NCI-H1436 (cell line): ENCODE measurements at places on chromosomes 16 and 17.
A peak's percentile ranks its signal among the peaks of the same experiment; 100 is the strongest.

GRCh38 chr17:69267219-69267618 is 38.6 kb upstream of the ABCA10 start:
- no peak for DNase-seq

- no peak for DNase-seq
These were observed 214.4 kb downstream of the ZFHX3 start for GRCh38 chr16:72833482-72833881.

- no peak for DNase-seq
These were observed 18.5 kb downstream of the ERCC4 start for GRCh38 chr16:13938480-13938879.

DNA sequence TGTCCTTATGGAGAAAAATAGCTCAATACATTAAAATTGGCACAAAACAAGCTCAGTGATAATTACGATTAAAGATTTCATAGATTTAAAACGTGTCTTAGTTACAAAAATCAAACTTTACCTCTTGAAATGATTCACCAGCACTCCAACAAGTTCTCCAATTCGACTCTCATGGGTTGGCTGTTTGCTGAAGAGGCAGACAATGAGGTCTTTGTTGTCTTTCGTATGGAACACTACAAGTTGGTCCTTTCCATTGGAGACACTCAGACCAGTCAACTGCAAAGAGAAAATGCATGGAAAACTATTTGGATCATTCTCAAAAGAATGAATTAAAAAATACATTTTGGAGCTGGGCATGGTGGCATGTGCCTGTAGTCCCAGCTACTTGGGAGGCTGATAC is 118.2 kb downstream of the CDK5R1 start:
- DNase-seq: no peak

- peak; percentile 80 for DNase-seq
These were observed 604 bp downstream of the PRR14 start for GRCh38 chr16:30651124-30652004.

DNA sequence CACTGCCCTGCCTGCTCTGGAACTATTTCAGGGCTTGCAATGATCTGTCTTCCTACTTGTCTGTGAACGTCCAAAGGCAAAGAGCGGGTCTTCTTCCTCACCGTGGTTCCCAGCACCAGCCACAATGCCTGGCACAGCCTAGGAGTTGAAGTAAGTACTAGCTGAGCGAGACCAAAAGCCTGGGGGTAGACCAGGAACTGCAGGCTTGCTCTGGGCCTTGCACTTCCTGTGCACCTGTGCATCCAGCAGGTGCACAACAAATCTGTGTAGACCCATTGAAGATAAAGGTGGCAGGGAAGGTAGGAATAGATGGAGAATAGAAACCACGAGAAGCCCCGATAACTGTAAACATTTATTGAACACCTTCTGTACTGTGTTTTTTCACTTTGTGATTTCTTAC is 4.6 kb downstream of the FAM171A2 start:
- DNase-seq: no peak

DNA sequence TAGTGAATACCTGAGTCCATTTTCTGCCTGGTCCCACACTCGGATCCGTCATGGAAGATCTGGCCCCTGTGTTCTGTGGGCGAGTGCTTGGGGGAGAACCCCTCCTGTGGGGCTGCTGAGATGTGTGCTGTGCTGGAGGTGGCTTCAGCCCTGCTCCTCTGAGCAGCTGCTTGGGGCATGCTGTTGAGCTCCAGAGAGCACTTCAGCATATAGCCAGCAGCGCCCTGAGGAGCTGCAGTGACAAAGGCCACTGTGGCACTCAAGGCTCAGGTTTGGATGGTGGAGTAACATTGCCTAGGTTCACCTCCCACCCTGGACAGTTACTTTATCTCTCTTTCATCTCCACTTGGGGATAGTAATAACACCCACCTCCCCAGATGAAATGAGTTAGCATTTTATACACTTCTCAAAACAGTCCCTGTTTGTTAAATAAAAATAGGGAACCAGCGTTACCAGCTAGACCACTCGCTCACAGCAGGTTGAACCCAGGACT is 75.3 kb downstream of the KSR1 start:
- no peak for DNase-seq

- no peak for DNase-seq
These were observed 15.0 kb upstream of the TAC4 start for GRCh38 chr17:49862781-49863331.

- DNase-seq: no peak
These were observed 358.7 kb downstream of the SLC39A11 start for GRCh38 chr17:72733619-72734282.

GRCh38 chr17:9007052-9007714 is 14.1 kb upstream of the NTN1 start:
- no peak for DNase-seq

DNA sequence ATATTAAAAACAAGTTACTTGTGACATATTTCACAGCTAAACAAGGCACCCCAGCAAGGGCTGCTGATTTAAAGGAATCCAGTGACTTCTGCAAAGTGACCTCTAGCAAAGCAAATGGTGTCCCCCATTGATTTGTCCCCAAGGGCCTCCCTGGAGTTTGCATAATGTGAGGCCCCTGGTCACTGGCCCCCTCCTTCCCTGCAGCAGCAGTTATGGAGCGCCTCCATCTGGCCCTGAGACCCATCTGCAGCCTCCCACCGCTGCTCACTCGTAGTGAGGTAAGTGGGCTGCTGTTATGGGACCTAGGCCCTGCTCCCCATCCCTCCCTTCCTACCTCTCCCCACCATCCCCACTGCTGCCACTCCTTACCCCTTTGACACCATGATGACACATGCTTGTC is 19.6 kb upstream of the EEF2K start:
- no peak for DNase-seq

DNA sequence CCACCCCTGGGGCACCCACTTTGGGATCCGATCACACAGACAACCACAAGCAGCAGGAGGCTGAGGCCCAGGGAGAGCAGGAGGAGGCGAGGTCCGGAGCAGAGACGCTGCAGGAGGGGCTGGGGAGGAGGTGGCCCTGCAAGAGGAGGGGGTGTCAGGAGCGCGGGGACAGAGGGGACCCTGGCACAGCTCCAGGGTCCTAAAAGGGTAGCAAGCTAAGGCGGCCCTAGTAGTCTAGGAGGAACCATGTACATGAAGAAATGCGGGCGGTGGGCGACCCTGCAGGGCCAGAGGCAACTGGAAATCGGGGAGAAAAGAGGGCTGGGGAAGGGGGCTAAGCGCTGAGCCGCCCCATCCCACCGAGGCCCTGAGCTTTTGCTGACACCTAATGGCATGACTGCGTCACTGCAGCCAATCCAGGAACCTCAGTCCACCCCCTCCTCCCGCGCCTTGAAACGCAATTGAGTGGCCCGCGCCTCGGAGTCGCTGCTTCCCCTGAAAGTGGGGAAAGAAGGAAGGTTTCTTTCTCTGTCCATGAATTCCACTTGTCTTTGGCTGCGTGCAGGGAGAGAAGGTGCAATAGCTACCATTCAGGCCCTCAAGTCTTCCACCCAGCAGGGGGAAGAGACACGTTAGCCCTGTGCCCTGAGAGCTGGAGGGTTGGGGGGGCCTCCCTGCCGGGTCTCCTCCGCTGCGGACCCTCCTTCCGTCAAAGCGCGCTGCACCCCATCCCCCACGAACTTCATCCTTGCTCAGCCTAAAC is 1.8 kb downstream of the ASGR1 start:
- peak; percentile 75 for DNase-seq

GRCh38 chr17:57782647-57783337 is 37.7 kb upstream of the CCDC182 start:
- DNase-seq: no peak

- no peak for DNase-seq
These were observed 27.9 kb upstream of the OR4D1 start for GRCh38 chr17:58120195-58120822.
